NCI-H2081 (cell line): ENCODE measurements at places on chromosomes 3 and 15.

DNA sequence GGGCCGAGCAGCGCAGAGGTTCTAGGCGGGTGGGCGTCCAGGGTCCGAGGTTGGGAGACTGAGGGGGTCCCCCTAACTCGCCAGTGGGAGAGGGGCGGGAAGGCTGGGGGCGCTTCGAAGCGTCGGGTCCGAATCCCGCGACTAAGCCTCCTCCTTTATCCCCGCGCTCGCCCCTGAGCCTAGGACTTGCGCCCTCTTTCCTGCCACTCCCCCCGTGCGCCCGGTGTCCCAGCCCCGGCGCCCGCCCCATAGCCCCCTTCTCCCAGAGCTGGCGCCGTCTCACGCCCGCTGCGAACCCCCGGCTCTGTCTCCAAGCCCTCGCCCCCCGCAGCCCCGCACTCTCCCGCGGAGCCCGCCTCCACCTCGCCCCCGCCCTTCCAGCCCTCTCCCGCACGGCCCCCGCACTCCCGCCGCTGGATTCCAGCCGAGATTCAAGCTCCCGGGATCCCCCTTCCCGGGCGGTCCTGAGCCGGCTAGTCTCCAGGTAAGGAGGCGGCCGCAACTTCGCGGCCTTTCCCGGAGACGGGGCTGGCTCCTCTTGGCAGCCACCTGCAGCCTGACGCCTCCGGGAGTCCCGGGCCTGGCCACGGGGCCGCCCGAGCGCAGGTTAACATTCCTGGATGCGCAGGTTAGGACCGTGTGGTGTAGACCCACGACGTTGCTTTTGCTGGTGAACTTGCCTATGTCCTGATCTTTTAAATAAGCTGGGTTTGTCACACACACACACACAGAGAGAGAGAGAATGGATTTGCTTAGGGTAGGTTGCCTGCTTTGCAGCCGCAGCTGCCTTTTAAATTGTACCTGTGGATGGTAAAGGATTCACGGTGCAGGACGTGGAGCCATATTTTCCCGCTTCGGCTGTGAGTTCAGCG is 563 bp downstream of the PXYLP1 start:
- peak; percentile 54 for DNase-seq

DNA sequence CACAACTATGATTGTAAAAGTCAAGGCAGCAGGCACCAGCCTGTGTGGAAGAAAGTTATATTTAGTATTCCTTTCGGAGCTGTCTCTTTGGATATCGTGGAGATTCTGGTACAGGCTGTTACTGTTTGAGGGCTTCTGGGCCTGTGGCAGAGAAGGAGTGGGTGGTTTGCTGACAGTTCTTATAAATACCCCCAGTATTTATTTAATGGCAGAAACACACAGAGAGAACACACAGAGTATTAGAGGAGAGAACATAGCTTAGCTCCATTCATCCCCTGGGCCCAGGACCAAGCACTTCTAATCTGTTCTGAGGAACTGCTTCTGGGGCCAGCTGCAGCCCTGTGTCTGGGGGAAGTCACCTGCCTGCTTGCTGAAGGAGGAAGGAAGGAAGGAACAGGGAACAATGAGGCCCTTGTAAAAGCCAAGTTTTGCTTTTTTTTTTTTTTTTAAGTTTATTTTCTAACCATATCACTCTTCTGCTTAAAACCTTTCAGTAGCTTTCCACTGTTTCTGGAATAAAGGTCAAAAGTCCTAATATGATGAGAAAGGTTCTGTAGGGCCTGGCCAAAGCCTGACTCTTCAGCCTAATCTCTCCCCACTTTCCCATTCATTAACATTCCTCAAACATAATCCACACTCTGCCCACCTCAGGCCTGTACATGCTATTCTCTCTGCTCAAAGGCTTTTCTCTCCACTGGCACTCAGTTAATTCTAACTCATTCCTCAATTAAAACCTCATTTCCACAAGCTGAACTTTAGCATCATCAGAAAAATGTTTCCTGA is 11.8 kb upstream of the PP2D1 start:
- no peak for DNase-seq

- no peak for DNase-seq
Measured at GRCh38 chr3:143977341-143978262, 6.0 kb downstream of the DIPK2A start.

DNA sequence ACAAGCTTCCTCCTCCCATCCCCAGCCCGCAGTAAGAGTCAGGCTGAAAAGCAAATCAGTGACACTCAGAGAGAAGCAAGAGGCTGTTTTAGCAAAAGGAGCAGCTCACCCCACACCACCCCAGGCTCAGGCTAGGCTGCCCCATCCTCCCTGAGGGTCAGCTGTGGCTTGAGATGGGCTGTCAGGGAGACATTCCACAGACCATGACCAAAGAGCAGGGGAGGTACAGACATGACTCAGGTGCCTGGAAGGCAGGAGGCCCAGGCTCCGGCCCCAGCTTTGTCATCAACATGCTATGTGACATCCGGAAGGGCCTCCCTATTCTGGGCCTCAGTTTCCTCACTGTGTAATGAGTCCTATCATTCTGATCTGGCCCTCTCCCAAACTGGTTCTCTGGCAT is 24.7 kb downstream of the HCN4 start:
- DNase-seq, result no peak
